ENCODE measurements at places on chromosomes 2 and 18.
A peak's percentile ranks its signal among the peaks of the same experiment; 100 is the strongest.

DNA sequence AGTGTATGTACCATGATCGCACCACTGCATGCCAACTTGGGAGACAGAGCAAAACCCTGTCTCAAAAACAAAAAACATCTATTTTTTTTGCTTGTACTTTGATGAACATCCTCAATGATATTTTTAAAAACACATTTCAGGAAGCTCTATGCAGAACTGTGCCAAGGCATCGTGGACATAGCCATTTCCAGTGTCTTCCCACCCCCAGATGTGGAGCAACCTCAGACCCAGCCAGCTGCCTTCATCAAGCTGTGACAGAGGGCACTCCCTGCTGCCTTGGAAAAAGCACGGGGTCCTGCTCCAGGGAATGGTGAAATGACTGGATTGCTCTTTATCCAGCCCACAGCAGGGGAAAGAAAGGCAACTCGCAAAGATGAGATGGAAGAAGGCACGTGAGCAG, 13.7 kb upstream of the POLR1B start:
- no peak for DNase-seq

GRCh38 chr2:11898576-11898975, 152.1 kb downstream of the LPIN1 start:
- no peak for DNase-seq

DNA sequence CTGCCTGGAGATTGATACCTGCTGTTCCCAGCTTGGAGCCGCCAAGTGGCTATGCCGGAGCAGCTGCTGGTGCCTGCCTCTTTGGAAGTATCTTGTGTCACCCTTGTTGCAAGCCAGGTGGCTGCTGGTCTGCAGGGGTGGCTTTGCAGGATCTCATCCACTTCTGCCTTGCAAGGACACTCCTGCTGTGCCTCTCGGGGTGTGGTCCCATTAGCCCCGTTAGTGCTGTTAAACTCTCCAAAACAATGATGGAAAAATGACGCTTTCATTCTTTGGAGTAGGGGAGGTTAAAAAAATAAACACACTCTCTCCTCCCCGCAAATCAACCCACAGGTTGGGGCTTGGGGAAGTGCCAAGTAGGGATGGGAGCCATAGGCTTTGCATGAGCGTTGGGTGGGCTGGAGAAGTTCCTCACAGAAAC, 352.8 kb downstream of the RNF144A start:
- DNase-seq: peak; percentile 42

DNA sequence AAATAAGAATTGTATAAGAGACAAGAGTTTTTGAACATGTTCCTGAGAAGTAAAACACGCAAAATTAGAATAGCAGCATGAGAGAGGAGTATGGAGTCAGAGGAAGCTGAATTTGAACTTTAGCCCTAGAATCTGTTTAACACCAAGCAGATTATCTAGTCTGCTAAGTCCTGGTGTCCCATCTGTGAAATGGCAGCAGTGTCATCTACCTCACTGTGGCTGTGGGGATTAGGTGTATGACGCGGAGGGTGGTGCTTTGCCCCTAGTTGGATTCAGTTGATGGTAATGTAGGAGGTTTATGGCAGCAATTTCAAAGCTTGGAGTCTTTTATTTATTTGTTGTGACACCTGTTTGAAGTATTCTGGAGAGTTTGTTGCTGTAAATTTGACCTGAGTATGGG, 79.2 kb downstream of the ZNF532 start:
- no peak for DNase-seq

GRCh38 chr2:689877-690510, 12.8 kb upstream of the TMEM18 start:
- DNase-seq: no peak

DNA sequence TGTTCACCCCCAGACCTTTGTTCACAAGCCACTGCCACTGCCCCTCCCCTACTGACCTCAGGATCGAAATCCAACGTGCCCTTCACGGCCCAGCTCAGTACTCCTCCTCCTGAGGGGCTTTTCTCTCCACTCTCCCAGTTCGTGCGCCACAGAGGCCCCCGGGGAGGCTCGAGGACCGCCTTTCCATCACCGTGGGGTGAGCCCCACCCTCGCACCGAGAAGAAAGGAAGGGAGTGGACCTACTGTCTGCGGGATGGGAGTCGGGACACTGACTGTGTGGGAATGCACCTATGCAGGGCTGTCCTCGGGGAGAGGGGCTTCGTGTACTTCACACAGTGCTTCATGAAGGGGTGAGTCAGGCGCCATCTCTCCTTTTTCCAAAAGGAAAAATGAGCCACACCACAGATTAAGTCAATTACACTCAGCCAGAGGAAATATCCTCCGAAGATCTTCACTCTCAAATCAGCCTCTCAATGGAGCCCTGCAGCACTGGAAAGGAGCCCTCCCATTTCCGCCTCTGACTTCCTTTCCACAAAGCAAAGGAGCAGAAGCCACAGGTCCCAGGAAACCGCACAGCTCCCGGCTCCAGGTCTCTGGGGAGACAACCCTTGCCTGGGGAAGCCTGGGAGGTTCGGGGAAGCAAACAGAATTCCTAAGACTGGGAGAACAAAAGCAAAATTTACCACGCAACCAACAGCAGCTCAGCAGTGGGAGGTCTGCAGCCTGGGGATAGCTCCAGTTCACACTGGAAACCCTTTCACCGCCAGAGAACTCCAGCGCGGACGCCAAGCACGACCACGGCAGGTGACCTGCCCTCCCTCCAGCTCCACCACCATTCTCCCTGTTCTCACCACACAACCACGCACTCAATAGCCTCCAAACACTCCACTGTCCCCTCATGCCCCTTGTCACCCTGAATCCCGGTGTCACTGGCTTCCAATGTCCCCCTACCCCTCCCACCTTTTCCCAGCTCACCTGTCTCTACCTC, 21.6 kb downstream of the ADCY3 start:
- DNase-seq: no peak

DNA sequence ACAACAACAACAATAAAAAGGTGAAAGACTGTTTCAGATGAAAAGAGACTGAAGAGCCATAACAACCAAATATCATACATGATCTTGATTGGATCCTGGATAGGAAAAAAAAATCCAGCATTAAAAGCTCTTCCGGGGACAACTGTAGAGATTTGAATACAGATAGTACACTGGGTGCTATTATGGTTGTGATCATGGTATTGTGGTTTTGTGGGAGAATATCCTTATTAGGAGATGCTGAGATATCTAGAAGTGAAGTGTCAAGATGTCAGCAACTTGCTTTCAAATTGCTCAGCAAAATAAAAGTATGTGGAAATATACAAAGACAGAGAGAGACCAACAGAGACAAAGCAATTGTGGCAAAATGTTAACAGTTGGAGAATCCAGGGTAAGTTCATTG, 15.5 kb upstream of the SPATA3 start:
- DNase-seq: no peak

GRCh38 chr2:64227603-64228125, 83.4 kb upstream of the PELI1 start:
- DNase-seq: no peak

DNA sequence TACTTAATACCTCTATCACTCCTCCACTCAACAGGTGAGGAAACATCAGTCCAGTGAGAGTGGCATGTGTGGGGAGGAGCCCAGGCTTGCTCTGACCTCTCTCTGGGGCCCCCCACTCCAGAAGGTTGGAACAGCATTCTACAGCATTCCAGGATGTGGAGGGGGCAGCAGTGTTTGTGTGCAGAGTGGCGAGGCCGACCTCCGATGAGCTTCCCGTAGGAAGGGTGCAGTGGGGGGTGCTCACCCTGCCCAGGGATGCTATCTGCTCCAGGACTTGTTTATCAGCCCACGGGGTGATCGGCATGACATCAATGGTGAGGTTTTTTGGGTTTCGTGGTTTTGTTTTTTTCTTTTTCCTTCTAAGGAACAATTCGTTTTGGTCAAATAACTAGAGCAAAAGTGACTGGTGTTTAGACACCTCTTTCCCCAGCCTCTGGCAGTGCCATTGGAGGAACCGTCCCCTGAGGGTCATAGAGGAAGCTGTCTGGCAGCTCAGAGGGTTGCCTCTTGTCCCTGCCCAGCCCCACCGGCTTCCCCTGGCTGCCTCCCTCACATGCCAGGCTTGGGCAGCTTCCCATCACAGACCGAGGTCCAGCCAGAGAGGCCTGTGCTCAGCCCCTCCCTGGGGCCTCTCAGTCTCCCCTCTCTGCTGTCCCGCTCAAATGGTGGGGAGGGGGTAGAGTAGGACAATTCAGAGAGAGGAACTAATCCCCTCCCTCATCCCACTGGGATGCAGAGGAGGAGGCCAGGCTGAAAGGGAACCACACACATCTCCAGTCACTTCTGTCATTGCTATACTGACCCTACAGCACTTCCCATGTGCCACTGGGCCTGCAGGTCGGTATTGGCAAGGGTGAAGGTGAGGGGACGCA, 96.5 kb downstream of the ZFP36L2 start:
- no peak for DNase-seq

DNA sequence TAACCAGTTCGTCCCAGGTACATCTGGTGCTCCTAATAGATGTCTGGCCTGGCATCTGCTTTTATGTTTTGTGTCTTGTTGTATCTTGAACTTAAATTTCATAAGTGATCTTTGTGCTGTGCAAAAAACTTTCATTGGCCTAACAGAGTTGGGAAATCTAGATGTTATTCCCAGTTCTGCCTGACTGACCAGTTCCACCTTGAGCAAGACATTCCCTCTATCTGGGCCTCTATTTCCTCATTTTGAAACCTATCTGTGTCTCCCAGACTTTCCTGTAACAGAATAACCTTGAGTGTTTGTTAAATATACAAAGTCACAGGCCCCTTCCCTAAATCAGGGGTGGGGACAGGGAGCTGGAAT, 90.5 kb upstream of the MSH2 start:
- no peak for DNase-seq

GRCh38 chr2:181371195-181371594, 86.0 kb upstream of the ITGA4 start:
- no peak for DNase-seq

All from cerebellar cortex (tissue), 1 donor.